Caki2 (cell line): ENCODE measurements at places on chromosomes 3 and 15.

DNA sequence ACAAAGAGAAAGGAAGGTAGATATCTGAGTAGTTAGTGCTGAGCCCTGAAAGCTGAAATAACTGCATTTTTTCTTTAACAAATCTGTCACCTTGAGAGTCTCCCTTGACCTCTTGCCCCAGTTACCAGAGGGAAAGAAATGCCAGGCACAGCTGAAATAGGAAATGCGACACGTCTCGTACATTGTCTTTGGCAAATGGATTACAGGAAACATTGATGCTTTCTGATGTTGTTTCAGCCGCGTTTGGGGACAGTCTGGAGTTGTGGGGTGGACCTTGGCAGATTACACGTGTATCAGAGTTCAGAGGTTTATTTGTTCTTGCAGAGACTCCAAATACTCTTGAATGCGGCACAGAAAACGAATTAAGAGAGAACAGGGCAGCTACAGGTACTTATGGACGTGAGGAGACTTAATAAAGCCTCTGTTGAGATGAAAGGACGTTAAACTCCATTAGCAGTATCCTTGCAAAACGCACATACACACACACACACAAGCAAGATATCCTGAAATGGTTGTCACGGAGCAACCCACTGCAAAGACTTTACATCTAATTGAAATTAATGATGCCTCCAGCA, 272.8 kb upstream of the RORA start:
- DNase-seq: no peak

- DNase-seq: no peak
Observed at GRCh38 chr3:35646081-35646480, 6.8 kb downstream of the ARPP21 start.

- no peak for DNase-seq
Observed at GRCh38 chr3:179236669-179237301, 14.1 kb downstream of the KCNMB3 start.

DNA sequence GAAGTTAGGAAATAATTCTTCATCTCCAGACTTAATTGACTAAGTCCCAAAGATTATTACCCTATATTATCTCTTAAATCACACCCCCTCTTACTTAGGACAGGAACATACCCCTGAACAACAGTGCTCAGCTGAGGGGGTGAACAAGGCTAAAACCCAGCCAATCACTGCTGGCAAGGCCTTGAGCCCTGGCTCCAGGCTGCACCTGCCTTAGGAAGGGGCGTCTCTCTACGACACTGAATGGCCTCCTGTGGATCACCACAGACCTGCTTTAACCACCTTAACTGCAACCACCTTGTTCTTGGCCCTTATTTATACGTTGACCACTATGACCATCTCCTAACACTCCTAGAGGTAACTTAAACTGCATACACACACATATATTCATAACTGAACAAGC, 267.4 kb upstream of the THBS1 start:
- DNase-seq: no peak

- DNase-seq: peak; percentile 9
Observed at GRCh38 chr3:102460579-102460978, 25.8 kb downstream of the ZPLD1 start.

DNA sequence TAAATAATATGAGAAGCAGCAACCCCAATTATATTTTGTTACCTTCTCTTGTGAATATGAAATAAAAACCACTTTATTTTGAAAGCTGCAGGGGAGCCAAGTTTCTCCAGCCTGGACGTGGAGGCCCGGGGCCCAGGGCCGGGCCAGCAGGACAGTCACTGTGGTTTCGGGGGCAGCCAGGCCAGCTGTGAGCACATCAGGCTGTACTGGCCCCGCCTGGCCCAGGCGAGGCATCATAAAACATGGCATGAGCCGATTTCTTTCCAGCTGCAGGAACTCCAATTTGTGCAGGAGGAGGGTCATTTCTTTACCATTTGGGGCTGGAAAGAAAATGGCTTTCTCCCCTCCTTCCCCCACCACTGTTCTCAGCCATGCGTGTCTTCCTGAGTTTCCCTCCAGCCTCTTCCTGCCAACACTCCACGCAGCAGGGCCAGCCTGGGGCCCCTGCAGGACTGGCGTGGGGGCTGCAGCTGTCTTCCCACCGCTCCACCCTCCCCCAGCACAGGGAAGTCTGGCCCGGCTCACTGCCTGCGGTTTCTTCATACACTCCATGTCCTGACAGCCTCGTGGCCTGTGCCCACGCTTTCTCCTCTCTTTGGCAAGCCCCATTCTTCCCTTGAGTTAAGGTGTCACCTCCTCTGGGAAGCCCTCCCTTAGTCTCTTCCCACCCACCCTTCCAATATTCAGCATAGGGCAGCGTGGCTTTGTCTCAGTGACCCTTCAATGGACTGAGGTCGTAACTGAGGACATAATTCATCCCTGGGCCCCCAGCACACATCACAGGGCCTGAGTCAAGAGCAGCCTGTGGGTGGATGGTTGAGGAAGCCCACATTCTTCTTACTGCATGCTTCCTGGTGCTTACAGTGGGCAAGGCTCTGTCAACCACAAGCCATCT, 135.8 kb downstream of the CHSY1 start:
- DNase-seq: no peak

GRCh38 chr15:94421706-94422105, 190.3 kb downstream of the MCTP2 start:
- DNase-seq: no peak

DNA sequence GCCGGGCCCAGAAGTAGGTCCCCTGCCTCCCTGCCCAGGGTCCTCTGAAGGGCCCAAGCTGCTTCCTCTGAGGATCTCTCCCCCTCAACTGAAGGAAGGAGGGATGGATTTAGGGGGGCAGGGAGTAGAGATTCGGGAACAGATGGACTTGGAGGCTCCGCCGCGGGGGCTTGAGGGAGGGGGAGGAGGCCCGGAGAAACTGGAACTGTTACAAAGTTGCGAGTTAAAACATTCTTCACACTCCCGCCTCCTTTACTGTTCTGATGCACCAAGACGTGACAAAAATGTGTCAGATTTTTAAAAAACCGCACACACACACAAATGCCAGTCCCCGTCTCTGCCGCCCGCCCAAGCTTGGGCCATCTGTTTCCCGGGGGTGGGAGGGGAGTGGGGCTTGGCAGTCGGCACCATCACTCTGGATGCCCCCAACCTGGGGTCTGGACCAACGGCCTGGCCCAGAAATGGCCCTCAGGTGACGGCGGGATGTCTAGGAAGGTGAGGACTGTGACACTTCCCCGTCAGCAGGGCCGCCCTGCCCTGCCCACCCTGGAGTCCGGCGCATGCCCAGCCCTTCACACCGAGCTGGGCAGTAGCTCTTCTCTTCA, 25.0 kb upstream of the LINGO1 start:
- no peak for DNase-seq

DNA sequence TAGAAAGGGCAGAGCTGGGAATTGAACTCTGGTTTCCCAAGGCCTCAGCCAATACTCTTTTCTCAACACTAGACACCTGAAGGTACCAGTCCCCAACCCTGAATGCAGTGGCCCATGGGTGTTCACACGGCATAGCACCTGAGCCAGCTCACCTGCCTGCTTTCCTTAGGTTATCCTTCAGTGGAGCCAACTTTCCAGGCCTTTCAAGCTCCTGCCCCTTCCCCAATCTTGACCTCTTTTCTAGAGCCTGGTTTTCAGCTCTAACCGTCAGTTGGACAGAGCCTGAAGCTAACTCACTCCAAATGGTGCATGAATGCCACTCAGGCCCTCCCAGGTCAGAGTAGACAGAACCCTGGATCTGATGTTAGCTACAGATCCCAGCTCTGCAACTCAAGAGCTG, 66.1 kb upstream of the ITGA11 start:
- DNase-seq: no peak
